ENCODE measurements at places on chromosomes 5 and 9.
A peak's percentile ranks its signal among the peaks of the same experiment; 100 is the strongest.

GRCh38 chr5:108093186-108093585 is 288.7 kb downstream of the FBXL17 start:
- no peak for DNase-seq

DNA sequence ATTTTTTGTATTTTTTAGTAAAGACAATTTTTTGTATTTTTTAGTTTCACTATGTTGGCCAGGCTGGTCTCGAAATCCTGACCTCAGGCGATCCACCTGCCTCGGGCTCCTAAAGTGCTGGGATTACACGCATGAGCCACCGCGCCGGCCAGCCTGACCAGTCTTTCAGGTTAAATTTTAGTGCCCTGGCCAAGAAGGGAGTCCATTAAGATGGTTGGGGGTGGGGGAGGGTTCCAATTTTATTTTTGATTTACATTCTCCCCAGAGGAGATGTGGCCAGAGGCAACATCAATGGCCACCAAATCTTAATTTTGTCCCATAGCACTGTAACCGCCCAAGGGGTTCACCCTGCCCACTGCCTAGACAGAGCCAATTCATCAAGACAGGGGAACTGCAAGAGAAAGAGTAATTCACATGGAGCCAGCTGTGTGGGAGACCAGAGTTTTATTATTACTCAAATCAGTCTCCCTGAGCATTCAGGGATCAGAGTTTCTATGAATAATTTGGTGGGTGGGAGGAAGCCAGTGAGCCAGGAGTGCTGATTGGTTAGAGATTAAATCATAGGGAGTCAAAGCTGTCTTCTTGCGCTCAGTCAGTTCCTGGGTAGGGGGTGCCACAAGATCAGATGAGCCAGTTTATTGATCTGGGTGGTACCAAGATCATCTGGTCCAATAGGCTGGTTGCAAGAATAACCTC is 24.7 kb downstream of the TBCA start:
- peak; percentile 20 for DNase-seq

GRCh38 chr5:159101685-159102084 is 2.0 kb upstream of the EBF1 start:
- no peak for DNase-seq

DNA sequence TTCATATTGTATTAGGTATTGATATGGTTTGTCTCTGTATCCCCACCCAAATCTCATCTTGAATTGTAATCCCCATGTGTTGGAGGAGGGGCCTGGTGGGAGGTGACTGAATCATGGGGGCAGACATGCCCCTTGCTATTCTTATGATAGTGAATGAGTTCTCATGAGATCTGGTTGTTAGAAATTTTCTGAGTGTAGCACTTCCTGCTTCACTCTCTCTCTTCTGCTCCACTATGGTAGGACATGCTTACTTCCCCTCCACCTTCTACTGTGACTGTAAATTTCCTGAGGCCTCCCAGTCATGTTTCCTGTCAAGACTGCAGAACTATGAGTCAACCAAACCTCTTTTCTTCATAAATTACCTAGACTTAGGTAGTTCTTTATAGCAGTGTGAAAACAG is 187.4 kb upstream of the SLC24A2 start:
- peak; percentile 19 for DNase-seq

DNA sequence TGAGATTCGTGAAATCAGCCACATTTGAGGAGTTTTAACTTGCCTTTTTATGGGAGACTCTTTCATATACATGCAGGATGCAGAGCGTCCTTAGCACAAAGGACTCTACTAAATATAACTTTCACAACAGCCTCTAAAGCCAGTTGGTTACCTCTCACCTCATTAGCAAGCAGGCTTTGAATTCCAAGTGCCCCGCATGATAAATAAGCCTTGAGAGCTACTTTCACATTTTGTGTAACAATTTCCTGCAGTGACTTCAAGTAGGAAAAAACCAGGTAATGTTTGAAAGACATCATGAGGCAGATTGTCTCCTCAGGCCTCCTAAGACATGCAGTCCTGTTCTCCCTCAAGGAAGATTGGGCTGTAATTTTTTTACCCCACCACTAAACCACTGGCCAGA is 50.5 kb downstream of the RALGPS1 start:
- no peak for DNase-seq

- DNase-seq = no peak
These were observed 48.1 kb downstream of the VAV2 start for GRCh38 chr9:133943781-133944745.

DNA sequence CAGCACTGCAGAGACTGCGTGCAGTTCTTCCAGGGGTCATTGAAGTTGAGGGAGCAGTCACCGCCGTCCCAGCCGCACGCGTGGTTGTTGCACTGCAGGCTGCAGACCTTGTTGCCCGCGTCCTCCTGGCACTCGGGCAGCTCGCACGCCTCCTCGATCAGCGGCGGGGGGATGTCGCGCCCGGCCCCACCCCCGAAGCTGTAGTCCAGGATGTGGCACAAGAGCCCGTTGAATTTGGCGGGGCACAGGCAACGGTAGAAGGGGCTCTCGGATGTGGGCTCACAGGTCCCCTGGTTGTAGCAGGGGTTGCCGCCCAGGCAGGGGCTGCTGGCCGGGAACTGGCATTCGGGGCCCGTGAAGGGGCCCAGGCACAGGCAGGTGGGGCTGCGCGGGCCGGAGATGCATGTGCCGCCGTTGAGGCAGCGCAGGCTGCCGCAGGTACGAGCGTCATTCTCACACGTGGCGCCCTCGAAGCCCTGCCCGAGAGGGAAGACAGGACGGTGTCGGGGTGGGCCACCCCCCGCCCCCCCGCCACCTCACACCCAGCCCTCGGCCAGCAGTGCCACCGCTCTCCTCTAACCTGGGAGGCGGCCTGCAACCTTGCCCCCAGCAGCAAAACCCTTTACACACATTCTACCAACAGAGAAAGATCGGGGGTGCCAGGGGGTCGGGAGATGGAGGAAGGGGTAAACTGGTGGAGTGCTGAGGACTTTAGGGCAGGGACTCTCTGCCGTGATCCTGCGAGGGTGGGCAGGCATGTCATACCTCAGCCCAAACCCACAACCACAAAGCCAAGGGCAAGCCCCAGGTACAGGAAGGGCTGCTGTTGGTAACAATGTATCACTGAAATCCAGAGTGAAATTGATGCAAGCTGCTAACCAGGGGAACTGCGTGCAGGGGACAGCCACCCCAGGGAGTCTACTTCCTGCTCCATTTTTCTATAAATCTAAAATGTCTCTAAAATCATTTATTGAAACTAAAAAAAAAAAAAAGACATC is 22.9 kb upstream of the SEC16A start:
- DNase-seq = no peak

DNA sequence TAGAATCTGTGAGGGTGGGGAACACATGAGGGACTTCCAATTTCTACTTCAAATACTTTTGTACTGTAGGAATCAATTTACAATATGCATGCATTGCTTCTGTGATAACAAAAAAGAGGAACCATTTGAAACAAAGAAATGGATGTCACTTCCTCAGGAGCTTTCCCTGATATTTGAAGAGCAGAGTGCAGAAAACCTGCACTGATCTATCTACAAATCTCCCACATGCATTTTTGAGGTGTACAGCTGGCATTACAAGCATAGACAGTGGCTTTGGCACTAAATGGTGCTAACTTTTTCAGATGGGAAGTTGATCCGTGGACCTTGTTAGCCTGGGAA is 27.7 kb downstream of the YIPF5 start:
- no peak for DNase-seq

DNA sequence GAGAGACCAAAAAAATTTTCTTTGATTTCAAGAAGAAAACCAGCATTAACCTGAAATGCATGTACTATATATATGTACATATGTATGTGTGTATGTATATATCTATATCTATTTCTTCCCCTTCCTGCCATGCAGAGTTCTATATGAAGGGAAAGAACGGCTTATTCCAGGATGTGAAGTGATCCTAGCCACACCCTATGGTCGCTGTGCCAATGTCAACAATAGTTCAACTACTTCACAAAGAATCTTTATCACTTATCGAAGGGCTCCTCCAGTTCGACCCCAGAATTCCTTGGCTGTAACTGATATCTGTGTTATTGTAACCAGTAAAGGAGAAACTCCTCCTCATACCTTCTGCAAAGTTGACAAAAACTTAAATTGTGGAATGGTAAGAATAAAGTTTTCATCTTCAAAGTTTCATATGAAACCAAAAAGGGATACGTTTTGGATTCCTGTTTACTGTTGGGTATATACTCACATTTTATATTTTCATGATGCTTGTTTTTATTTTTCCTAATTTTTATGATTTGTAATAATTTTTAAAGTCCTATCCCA is 56.2 kb downstream of the DENND4C start:
- no peak for DNase-seq
